Left renal pelvis (tissue), 4 donors: ENCODE measurements at places on chromosomes 13 and 19. TPM values are rescaled to one million over a fixed set of nuclear protein-coding genes. Genes with fewer than 3 reads are reported as not detected.

ZNF723 gene
- 0.13 TPM for polyA plus RNA-seq

OR10H1 gene
- not detected for polyA plus RNA-seq

SLC7A9 gene
- polyA plus RNA-seq: 14.5 TPM

CGB5 gene
- polyA plus RNA-seq: 0.18 TPM

HS6ST3 gene
- polyA plus RNA-seq: 5.4 TPM

SPACA4 gene
- not detected for polyA plus RNA-seq

ADGRE2 gene
- 0.72 TPM for polyA plus RNA-seq
